ENCODE measurements at places on chromosomes 7 and 10.

GRCh38 chr7:930975-931758, 23.3 kb downstream of the ADAP1 start:
- no peak for DNase-seq

DNA sequence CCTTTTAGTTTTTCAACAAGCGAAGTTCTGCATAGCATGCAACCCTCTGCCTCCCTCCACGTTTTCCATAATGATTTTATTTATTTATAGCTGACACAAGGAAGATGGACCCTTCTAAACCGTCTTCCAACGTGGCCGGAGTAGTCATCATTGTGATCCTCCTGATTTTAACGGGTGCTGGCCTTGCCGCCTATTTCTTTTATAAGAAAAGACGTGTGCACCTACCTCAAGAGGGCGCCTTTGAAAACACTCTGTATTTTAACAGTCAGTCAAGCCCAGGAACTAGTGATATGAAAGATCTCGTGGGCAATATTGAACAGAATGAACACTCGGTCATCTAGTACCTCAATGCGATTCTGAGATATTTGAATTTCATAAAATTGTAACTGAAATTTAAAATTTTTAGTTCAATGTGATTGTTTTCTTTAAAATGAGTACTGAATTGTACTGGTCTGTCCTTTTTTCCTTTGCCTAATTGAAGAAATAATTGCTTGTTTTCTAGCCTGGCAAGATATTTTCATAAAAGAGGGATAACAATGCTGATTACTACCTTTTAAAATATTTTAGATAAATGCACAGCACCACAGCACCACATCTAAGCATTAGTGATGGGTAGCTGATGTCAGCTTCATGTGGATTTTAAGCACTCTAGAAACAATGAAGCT, 41.5 kb upstream of the SLC39A12 start:
- no peak for DNase-seq

DNA sequence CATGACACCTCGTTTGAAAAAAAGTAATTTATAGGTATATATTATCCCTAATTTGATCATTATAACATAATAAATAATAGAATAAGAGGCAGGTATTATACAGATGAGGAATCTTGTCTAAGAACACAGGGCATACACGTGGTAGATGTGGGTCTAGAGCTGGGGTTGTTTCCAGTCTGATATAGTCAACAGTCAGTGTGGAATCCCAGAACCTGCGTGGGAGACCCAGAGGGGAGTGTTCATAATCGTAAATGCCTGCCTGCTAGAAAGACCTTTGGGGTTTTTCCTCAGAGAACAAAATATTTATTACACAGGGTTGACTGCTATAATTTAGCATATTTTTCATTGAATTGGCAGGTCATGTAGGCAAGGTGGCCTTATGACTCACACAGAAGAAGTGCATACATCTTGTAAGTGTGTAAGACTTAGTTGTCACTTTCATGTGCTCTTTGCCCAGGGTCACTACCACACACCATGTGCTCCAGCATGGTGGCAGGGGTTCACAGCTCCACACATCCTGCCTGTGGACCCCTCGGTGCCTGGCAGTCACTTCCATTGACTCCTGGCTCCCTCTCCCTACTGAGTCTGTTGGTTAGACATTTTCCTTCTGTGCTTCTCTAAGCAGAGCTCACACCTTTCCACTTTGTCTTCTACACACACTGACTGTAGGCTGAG, 94.9 kb upstream of the IKZF1 start:
- DNase-seq: peak; percentile 51

DNA sequence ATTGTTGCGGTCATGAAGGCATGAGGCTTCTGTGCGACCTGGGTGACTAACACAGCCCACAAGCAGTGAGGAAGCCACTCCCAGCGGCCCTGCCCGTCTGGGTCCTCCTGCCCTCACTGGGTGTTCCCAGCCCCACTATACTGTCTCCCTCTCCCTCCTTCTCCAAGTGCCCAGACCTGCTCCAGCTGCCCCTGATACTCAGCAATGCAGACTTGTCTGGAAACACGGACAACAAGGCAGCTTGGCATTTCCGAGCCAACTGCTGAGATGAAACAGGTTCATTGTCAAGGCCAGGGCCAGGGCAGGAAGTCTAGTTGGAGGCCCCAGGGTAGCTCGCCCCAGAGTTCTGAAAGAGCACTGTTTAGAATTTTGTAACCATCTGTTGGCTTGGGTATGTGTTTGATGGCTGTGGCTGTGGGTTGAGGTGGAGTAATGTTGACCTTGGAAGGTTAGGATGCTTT, 95.7 kb downstream of the RBM20 start:
- DNase-seq: peak; percentile 48

- no peak for DNase-seq
Observed at GRCh38 chr7:137816696-137817320, 30.0 kb downstream of the DGKI start.

GRCh38 chr10:84333864-84334451, 5.6 kb downstream of the CCSER2 start:
- peak; percentile 64 for DNase-seq

GRCh38 chr7:152126741-152127140, 101.3 kb downstream of the GALNT11 start:
- no peak for DNase-seq

GRCh38 chr10:104642658-104643302, 1.7 kb downstream of the SORCS3 start:
- DNase-seq: no peak

GRCh38 chr7:19056305-19056704, 61.1 kb downstream of the TWIST1 start:
- DNase-seq: no peak

DNA sequence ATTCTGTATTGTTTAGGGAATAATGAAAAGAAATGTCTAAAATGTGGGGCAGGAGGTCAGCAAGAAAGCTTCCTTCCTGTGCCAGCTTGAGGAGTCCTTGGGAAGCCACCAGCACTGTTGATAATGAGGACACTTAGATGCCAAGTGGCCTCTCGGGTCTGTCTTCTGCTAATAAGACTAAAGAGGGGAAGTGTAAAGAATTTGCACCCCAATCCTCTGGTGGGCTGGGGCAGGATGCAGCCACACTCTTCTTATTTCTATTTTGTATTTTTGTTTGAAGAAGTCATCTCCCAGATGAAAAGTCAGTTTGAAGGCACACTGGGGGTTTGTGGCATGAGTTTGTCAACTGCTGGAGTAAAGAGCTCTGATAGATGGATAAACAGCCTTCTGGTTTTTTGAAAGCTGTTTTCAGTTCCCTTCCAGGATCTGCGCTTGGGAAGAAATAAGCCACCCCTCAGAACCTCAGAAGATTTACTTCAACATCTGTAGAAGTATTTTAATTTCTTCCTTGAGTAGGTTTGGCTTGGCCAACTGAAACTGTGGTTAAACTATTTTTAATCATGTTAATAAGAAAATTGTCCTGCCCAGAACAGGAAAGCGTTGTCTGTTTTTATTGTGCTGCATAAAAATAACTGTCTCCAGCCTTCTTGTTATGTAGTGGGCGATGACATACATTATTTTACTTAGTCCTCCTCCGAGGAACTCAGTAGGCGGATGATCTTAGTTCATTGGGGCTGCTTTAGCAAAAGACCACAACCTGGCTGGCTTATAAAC, 128.8 kb upstream of the GPR26 start:
- no peak for DNase-seq

- DNase-seq: no peak
Observed at GRCh38 chr10:112177247-112177646, 6.3 kb downstream of the GPAM start.

GRCh38 chr7:155798673-155799439, 13.4 kb downstream of the SHH start:
- DNase-seq: no peak

- no peak for DNase-seq
Observed at GRCh38 chr10:15795036-15795792, 65.1 kb downstream of the MINDY3 start.

DNA sequence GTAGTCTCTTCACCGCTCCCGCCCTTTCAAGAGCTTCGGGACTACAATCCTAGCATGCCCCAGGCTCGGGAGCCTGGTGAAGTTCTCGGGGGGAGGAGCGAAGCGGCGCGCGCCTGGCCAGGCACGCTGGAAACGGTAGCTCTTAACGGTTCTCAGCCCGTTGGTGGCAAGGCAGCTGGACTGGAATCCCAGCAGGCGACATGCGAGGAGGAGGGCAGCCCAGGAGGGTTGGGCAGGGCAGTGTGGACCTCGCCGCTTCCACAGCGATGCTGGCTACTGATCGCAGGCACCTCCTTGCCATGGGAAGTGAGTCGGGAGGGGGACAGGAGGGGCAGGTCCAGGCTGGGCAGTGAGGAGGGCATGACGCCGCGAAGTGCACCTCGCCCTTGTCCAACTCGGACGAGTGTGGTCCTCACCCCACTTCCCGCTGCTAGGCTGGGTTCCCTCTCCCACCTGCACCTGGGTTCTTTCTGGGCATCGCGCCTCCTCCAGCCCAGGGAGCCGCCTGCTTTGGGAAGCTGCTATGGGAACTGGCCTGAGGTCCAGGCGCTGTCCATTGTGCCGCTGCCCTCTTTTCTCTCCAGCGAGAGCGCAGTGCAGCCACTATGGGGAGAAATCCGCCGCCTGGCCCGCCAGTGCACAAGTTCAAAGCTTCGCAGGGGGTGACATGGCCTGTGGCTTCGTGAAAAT, 367.8 kb upstream of the NUPR2 start:
- DNase-seq: no peak

GRCh38 chr7:92489634-92490033, 11.9 kb upstream of the ERVW-1 start:
- no peak for DNase-seq

DNA sequence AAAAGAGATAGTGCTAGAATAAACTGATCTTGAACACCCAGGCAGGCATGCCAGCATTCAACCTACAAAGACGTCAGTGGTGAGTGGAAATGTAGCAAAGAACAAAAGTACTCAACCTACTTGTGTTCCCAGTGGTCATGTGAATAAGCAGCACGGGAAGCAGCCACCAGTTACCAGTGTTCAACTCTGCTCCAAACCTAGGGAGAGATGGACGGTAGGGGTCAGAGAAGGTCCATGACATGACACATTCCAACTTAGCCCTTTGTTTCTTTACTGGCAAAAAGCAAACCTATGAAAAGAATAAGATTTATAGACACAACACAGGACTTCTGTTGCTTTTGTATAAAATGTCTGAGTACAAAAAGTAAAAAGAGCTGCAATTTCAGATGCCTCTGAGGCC, 511.4 kb downstream of the XPNPEP1 start:
- DNase-seq: no peak

DNA sequence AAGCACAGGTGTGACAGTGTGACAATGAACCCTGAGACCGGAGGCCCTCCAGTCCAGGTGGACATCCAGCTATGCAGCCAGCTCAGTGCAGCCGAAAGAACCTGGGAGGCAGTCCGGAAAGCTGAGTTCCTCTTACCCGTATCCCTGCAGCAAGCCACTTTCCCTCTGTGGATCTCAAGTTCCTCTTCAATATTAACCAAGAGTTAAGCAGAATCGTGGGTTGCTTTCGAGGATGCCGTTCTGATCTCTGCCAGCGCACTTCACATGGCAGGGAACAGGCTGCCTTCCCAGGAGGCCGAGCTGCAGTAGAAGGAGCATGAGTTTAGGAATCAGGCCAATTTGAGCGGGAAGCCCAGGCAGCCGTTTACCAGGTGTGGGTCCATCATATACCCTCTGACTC, 591.6 kb downstream of the SDK1 start:
- DNase-seq: no peak

DNA sequence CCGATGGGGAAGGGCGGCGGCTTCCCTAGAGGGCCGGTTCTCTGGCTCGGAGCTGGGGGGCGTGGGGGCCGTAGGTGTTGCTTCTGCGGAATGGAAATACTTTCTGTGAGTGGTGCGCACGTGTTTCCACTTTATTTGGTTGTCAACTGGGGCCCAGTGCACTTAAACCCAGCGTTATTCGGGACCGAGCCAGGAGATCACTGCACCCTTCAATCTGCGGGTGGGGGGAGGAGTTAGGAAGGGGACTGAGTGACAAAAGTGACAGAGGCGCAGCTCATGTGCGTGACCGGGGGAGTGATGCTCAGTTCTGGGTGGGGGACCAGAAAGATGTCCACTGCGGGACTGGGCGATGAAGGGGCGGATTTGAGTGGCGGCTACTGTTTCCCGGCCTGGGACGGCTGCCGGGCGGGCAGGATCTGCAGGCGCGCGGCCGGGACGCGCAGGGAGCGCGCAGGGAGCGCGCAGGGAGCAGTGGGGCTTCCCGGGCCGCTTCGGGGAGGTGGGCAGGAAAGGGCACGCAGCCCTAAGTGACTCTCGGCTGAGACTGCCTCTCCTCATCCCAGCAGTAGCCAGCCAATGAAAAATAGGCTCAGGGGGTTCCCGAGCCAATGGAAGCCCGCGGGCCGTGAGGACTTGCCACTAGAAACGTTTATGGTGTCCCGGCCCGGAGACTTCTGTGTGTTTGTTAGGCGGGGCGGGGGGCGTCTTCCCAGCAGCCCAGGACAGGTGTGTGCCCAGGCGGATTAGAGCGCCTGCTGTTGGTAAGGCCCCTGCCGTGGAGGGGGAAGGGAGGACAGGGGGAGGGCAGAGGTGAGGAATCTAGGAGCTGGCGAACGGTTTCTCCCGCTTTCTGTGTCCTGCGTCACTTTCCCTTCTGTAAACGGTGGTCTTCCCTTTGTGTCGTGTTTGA, 54.3 kb upstream of the KDM7A start:
- peak; percentile 68 for DNase-seq

- DNase-seq: peak; percentile 36
Observed at GRCh38 chr10:44386546-44387052, 1.7 kb upstream of the CXCL12 start.

DNA sequence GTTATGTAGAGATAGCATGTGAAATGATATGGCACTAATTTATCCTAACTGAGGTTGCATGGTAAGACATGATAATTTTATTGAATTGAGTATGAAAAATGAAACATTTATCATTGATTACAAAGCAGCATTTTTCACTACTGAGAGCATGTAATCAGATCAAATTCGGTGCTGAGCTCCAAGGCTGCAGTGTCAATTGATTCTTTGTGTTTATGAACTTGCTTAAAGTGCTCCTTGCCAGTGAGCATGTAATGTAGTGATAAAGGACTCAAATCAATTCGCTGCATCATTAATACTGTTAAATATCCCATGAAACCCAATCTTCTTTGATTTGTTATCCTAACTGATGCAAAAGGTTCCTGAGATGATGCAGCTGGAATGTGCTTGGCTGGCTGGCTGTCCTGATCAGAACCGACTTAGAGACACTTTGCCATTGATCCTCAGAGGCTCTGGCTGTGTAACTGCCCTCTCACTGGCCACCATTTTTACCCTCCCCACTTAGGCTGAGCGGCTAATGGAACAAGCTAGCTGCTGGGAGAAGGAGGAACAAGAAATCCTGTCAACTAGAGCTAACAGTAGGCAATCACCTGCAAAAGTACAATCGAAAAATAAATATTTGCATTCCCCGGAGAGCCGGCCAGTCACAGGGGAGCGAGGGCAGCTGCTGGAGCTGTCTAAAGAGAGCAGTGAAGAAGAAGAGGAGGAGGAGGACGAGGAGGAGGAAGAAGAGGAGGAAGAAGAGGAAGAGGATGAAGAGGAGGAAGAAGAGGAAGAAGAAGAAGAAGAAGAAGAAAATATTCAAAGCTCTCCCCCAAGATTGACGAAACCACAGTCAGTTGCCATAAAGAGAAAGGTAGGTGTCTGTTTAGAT, 89.8 kb upstream of the SAMD8 start:
- no peak for DNase-seq

- no peak for DNase-seq
Observed at GRCh38 chr7:51062222-51062987, 254.2 kb downstream of the COBL start.
